Bronchus fibroblast of lung (primary cell): ENCODE measurements at places on chromosomes 12 and 14. TPM values are rescaled to one million over a fixed set of nuclear protein-coding genes. Genes with fewer than 3 reads are reported as not detected.

The PLEKHH1 gene
- total RNA-seq: 0.15 and 0.34 TPM in 2 replicates

The BRAP gene
- total RNA-seq: 8.6 and 12.4 TPM in 2 replicates

The POTEG gene
- total RNA-seq: not detected in 2 replicates

The NCKAP5L gene
- 17.1 and 18.9 TPM in 2 replicates for total RNA-seq

The SHMT2 gene
- 293 and 322 TPM in 2 replicates for total RNA-seq

The DDX55 gene
- total RNA-seq: 29.4 and 33.4 TPM in 2 replicates

The FAM186B gene
- under 0.01 and 0.34 TPM in 2 replicates for total RNA-seq

The LGR5 gene
- total RNA-seq: under 0.01 TPM in 1 of 2 replicates, not detected in the other

The CDCA3 gene
- 103 and 118 TPM in 2 replicates for total RNA-seq

The TAS2R8 gene
- total RNA-seq: not detected in 2 replicates

The CACNA2D4 gene
- total RNA-seq: 1.0 and 1.7 TPM in 2 replicates

The EML5 gene
- 0.89 TPM in 1 of 2 replicates, not detected in the other for total RNA-seq

The STON2 gene
- 0.15 and 0.50 TPM in 2 replicates for total RNA-seq

The HOXC4 gene
- total RNA-seq: 1.6 and 2.0 TPM in 2 replicates

The TAS2R50 gene
- not detected in 2 replicates for total RNA-seq

The MDM1 gene
- 7.0 and 8.2 TPM in 2 replicates for total RNA-seq

The CPNE6 gene
- not detected in 2 replicates for total RNA-seq

The FOXG1 gene
- under 0.01 and 0.15 TPM in 2 replicates for total RNA-seq

The ETFBKMT gene
- 1.8 and 2.2 TPM in 2 replicates for total RNA-seq

The KIF26A gene
- total RNA-seq: 0.17 and 0.30 TPM in 2 replicates

The MGP gene
- 0.17 and 0.30 TPM in 2 replicates for total RNA-seq

The AJUBA gene
- total RNA-seq: 47.9 and 49.3 TPM in 2 replicates

The HEATR5A gene
- 12.2 and 14.5 TPM in 2 replicates for total RNA-seq

The CLMN gene
- total RNA-seq: 0.17 and 0.30 TPM in 2 replicates

The KRT3 gene
- total RNA-seq: not detected in 2 replicates

The SLC16A7 gene
- 15.9 and 22.5 TPM in 2 replicates for total RNA-seq

The OR6C1 gene
- total RNA-seq: not detected in 2 replicates

The SIX6 gene
- total RNA-seq: not detected in 2 replicates

The IL22 gene
- not detected in 2 replicates for total RNA-seq

The CLEC2D gene
- 0.50 and 0.59 TPM in 2 replicates for total RNA-seq

The CEBPE gene
- not detected in 2 replicates for total RNA-seq

The VWF gene
- 0.50 and 1.2 TPM in 2 replicates for total RNA-seq

The ANO2 gene
- 0.50 TPM in 1 of 2 replicates, not detected in the other for total RNA-seq

The ALDH1L2 gene
- total RNA-seq: 29.1 and 31.8 TPM in 2 replicates

The PMEL gene
- total RNA-seq: 0.89 and 1.0 TPM in 2 replicates
